ENCODE measurements at places on chromosomes 5 and 9.

- no peak for DNase-seq
Observed at GRCh38 chr5:20498102-20498501, 510.1 kb upstream of the CDH18 start.

- DNase-seq: no peak
Observed at GRCh38 chr5:17305017-17305416, 87.6 kb downstream of the BASP1 start.

GRCh38 chr5:171647043-171647903 is 138.3 kb upstream of the SMIM23 start:
- no peak for DNase-seq

GRCh38 chr5:36733183-36733582 is 126.8 kb downstream of the SLC1A3 start:
- DNase-seq: no peak

- DNase-seq: no peak
Observed at GRCh38 chr9:87338088-87338989, 159.3 kb upstream of the DAPK1 start.

Data from stimulated activated CD4-positive, alpha-beta T cell treated with anti-CD3 and anti-CD28 coated beads, Interleukin-15, amount 100 ng/mL, for 1 hour (primary cell).